ENCODE measurements at places on chromosomes 1 and 21.

DNA sequence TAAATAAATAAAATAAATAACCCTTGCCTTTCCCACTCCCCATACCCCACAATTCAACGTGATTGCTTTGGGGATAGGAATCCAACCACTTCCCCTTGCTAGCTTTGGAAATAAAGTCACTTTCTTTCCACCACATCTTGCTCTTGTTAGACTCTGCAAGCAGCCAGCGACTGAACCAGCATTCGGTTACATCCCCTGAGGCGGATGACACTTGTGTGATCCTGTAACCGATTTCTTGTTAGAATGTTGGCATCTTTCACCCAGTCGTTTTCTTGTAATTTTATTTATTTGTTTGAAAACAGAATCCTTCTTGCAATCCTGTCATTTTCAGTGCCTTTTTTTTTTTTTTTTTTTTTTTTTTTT, 1.6 kb upstream of the IFNGR2 start:
- DNase-seq, result no peak

GRCh38 chr1:233844692-233845091, 59.8 kb upstream of the SLC35F3 start:
- DNase-seq, result no peak

DNA sequence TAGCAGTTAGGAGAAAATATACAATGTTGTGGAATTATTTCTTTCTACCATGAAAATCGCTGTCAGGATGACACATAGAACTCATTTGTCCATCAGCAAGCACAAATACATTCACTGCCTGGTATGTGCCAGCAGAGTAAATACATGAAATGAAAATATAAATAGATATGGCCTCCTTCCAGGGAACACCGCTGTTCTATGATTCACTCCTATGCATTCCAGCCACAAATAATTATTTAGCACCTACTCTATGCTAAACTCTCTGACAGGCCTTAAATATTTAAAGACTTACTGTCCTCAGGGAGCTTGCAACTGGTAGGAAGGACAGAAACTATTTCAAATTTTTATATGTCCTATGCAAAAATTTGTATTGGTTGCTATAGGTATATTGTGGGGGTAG, 975.0 kb upstream of the NCAM2 start:
- DNase-seq, result no peak

GRCh38 chr1:56297904-56298303, 281.5 kb downstream of the PLPP3 start:
- no peak for DNase-seq

DNA sequence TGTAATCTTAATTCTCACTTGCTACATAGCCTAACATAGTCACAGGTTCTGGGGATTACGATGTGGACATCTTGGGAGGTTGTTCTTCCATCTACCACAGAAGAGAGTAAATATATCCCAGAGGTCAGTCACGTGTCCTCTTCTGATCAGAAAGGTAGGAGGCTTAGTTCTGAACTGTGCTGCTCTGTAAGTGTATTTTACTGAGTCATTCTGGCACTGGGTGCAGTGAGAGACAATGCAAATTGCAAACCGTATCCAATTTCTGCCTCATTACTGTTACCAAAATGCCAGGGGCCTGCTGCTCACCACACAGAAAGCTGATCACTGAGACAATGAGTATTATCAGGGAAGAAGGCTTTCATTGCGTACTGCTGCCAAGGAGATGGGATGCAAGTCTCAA, 104.0 kb downstream of the GABPA start:
- no peak for DNase-seq

DNA sequence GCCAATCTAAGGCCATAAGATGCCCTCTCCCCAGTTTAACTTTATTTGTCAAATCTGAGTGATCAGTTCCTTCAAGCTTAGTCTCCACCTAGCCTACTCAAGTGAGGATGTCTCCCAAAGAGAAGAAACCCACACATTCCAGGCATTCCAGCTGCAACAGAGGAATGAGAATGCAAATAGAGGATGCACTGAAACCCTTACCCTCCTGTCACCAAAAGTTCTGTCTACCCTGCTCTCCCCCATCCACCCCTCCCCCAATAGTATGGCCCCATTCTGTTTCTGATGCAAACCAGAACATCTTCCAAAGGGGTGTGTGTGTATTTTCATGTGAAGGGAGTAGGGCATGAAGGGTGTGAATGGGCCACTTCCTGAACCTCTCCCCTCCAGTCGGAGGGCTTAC, 3.0 kb downstream of the DUSP23 start:
- no peak for DNase-seq

GRCh38 chr1:22454476-22455056, 2.9 kb downstream of the ZBTB40 start:
- DNase-seq, result no peak

DNA sequence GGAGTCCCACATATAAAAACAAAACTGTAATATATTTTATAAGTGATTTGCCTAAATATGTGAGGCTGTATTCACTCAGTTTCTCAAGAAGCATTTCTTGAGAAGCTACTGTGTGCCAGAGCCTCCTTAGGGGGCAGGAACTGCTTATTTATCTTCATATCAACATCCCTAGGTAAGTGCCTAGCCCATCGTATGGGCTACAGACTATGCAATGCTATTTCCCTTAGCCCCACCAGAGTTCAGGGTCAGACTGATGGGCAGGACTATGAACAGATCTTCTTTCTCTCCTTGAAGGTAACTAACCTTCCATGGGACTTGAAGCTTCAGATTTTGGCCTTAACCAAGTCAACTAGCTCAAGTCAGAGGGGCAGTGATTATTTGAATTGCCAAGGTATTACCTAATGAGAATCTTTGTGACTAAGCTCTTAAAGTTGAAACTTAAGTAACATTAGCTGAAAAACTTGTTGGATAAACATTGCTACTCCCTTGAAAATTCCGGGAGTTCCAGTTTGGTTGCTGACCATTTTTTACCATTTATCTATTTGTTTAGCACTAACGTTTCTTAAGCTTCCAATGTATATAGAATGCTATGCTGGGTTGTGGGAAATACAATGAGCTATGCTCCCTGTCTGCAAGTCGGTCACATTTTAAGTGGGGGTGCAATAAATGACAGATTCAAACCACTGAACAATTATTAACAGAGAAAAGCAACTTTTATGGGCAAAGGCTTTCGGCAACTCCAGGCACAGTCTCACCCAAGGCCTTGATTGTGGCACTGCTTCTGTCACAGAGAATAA, 85.2 kb downstream of the GPR88 start:
- DNase-seq, result no peak

- no peak for DNase-seq
Observed at GRCh38 chr1:164534863-164535610, 23.9 kb upstream of the PBX1 start.

DNA sequence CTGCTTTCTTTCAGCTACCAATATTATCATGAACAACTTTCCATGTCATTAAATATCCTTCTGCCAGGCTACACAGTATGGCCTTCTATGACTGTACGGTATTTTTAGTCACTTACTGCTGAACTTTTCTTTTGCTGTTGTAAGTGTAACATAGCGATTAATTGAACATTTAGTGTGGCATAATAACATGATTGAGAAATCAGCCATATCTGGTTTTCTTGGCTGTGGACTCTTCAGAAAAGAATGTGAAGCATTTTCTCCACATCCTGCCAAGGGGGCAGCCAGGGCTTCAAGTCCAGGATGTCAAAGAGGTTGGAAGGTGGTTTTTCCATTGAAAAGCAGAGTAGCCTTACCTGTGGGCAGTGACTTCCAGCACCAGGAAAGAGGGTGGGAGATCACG, 8.8 kb upstream of the AHCYL1 start:
- DNase-seq, result no peak

DNA sequence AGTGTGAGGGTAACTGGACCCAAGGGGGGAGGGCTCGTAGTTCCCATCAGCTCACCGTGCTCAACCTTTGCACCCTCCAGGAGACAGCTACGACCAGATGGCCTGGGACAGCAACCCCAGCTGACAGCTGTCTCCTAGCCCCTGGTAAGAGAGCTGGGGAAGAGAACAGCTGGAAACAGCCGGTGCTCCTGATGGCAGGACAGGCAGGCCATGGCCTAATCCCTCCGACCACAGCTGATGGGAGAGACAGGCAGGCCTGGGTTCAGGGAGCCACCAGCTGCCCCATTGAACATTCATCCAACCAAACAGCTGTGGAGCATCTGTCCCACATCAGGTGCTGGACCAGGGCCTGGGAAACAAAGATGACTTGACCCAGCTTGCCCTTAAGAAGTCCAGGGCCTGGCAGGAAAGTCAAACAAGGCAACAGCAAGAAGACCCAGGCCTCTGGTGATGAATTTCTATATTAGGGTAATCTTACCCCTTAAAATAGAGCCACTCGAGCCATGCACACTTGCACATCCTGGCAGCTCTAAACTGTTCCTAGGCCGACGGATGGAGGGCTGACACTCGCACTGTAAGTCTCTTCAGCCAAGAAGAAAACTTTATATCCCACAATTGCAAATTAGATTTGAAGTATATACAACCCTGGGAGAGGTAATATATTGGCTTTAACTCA, 12.2 kb downstream of the OLFML2B start:
- no peak for DNase-seq

- no peak for DNase-seq
Observed at GRCh38 chr1:222893255-222893654, 78.4 kb downstream of the DISP1 start.

DNA sequence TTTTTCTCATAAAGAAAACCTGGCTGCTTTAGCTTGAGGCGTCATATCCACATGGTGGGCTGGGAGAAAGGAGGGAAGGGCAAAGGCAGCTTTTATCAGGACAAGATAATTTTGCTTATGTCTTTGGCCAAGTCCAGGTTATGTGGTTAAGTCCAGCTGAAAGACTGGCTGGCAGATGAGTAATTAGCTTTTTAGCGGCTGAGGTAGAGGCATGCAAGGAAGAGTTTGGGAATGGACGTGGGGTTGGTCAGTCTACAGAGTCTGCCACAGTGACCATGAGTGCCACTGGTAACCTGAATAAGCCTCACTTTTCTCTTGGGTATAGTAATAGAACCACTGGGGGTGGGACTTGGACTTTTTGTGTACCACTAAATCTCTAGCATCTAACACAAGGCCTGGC, 39.8 kb downstream of the NEK7 start:
- DNase-seq, result no peak

- DNase-seq, result no peak
Observed at GRCh38 chr1:220294846-220295301, 22.6 kb upstream of the RAB3GAP2 start.

GRCh38 chr1:112714313-112715263, 544 bp downstream of the PPM1J start:
- DNase-seq, result peak; percentile 70

DNA sequence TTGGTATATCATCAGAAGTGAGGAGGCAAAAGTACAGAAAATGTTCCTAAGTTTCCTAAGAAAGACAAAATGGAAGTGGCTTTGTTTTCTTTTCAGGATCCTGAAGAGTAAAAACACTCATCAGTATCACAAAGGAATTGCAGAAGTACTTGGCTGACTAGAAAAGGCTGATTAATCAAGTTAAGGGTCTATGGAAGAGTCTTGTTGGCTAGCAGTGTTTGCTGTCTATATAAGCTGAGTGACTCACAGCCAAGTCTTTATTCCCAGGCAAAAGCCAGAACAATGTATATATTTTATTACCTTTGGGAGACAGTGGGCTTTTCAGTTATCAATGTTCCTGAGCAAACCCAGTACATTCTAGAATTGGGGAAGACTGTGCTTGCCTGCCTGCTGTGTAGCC, 777.0 kb downstream of the PLA2G4A start:
- no peak for DNase-seq

DNA sequence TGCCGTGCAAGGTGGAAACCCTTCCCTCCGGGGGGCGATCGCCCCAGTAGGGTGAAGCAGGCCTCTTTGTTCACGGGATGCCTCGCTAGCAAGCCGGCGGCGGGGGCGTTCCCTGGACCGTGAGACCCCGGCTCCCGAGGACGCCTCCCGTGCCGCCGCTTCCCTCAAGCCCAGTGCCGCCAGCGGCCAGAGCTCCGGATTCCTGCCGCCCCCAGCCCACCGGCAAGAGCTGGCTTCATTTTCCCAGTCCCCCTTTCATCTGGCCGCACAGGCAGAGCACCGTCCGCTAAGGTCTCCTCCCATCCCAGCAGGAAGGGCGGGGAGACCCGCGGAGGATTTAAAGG, 16.3 kb downstream of the IER5 start:
- peak; percentile 92 for DNase-seq

DNA sequence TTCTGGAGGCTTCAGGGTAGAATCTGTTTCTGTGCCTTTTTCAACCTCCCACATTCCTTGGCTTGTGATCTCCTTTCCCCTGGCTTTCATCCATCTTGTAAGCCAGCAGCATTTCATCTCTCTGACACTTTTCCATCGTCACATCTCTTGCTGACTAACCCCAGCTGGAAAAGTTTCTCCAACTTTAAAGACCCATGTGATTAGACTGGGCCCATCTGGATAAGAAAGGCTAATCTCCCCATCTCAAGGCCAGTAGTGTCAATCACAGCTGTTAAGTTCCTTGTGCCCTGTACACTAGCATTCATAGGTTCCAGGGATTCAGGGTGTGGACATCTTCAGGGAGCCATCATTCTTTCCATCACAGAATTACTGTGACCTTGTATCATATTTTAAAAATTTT, 452.1 kb downstream of the TTLL7 start:
- no peak for DNase-seq

- DNase-seq, result no peak
Observed at GRCh38 chr1:228691926-228692325, 43.4 kb upstream of the RHOU start.

DNA sequence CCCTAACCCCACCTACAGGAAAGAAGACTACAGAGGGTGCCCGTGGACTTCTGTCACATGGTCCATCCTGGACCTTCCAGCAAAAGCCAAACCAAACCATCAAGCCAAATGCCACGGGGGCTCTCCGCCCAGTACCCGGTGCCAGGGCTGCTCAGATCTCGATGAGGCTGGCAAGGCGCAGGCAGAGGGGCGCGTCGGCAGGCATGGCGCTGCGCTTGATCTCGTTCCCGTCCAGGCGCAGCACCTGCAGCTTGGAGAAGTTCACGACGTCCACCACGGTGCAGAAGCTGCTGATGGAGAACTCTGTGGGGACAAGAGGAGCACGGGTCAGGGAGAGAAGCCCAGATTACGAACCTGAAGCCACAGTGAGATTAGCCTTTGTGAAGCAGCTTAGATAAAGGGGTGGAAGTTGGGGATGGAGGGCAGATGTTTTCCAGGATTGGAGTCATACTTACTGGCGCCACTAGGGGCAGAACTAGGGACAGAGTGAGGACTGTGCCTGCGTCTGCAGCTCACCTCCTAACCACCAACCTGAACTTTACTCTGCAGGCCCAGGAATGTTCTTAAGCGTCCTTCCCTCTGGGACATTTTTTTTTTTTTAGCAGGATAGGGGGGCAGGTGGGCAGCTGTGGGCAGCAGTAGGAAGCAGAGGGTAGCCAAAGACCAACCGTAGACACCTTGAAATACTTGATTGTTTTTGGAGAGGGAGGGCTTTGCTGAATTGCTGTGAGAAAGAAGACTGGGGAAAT, 8.6 kb downstream of the FMOD start:
- peak; percentile 71 for DNase-seq

Data from ecto neural progenitor cell (in vitro differentiated cells).